ENCODE measurements at places on chromosomes 4 and X.

GRCh38 chr4:52006887-52007286, 13.3 kb downstream of the LRRC66 start:
- no peak for DNase-seq

- DNase-seq: no peak
Measured at GRCh38 chr4:172708184-172708583, 460.4 kb upstream of the GALNT7 start.

- DNase-seq: no peak
Measured at GRCh38 chr4:185500576-185500975, 29.0 kb upstream of the CCDC110 start.

- peak; percentile 84 for DNase-seq
Measured at GRCh38 chr4:83340692-83341343, 6.2 kb upstream of the HPSE start.

DNA sequence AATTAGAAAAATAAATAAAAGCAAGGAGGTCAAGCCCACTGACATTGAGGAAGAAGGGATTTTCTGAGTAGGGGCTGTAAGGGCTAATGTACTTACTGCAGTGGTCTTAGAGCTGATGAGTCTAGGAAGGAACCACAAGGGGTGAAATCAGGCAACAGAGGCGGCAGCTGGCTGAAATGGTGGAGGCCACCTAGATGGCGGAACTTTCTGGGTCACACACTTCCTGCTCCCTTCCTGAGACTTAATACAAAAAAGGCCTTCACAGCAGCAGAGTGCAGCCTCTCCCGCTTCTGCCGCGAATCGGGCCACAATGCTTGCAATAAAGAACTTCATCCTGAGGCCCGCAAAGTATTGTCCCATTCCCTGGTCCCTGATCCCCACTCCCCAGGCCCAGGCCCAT, 15.4 kb downstream of the SNX12 start:
- no peak for DNase-seq

DNA sequence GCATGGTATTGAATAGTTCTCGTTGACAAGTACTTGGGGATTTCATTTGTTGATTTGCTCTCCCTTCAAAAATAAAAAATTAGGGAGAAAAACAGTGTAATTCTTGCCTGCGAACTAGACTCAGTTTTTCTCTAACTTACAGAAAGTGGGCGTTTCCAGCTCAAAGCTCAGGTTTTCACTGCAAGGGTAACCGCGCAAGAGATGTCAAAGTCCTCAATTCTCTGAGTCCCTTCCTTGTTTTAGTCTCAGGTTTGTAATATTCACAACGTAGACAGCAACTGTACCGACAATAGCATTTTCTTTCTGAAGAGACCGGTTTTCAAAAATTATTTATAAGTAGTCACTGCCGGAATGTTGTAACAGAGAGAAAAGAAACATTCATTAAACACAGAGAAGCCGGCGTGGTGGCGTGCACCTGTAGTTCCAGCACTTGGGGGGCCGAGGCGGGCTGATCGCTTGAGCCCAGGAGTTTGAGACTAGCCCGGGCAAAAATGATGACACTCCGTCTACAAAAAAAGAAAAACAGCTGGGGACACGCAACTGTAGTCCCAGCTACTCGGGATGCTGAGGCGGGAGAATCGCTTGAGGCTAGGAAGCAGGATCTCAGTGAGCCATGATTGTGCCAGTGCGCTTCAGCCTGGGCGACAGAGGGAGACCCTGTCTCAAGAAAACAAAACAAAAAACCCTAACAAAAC, 774 bp downstream of the ZCCHC4 start:
- no peak for DNase-seq

- DNase-seq: no peak
Measured at GRCh38 chrX:72046447-72046846, 85.3 kb downstream of the RTL5 start.

- DNase-seq: no peak
Measured at GRCh38 chrX:120274958-120275357, 24.3 kb downstream of the ZBTB33 start.

DNA sequence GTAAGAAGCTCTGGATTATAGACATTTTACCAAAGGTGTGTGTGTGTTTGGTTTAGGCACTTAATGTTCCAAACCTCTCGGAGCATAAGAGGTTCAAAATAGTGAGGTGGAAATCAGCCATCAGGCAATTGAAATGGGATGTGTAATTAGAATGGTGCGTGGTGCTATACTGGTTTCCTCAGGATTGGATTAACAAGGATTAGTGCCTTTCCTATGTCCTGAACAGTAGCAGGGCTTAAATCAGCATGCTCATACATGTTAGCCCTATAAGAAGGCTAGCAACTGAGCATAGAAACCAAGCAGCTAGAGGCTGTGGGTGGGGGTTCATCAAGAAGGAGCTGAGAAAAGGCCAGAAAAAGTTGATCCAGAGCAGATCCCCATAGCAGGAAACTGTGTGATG, 256.8 kb upstream of the CXXC4 start:
- DNase-seq: no peak

- DNase-seq: peak; percentile 55
Measured at GRCh38 chrX:112642349-112642748, 37.4 kb downstream of the LHFPL1 start.

DNA sequence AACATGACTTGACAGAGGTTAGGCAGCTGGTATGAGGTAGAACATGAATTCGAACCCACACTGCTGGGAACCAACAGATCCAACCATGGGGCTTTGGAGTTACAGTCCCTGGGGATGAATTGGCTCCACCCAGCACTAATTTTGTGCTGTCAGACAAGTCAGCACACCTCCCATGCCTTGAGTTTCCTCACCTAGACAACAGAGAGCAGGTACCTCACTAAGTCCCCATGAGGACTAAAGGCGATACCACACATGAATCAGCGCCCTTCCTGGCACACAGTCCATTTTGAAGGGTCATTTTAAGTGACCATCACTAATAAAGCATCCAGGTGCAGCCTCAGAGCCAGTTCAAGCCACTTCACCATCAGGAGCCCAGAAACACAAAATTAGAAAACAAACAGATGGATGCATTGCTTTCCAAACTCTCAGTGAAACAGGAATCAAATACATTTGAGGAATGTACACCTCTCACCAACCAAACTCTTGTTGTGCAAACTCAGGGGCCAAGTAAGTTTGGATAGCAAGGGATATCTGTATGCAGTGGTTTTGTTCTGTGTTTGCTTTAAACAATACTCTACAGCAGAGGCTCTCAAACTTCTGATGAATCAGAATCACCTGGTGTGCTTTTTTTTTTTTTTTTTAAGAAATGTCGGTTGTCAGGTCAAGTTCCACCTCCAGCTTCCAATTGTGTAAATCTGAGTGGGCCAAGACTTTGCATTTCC, 10.1 kb downstream of the IDS start:
- DNase-seq: no peak

- DNase-seq: no peak
Measured at GRCh38 chr4:150952167-150952845, 62.8 kb downstream of the LRBA start.

DNA sequence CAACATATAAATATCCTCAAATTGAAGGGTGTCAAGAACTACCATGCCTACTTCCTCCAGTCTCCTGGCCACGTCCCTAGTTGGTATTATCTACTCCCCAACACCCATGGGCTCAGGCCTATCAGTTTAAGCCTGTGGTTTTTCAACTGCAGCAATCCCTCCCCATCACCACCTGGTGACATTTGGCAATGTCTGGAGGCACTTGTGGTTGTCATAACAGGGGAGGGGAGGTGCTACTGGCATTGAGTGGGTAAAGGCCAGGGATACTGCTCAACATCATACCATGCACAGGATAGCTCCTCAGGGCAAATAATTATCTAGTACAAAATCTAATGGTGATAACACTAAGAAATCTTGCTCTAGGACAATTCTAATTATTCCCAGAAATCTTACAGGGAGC, 95.3 kb downstream of the COMMD8 start:
- peak; percentile 14 for DNase-seq

DNA sequence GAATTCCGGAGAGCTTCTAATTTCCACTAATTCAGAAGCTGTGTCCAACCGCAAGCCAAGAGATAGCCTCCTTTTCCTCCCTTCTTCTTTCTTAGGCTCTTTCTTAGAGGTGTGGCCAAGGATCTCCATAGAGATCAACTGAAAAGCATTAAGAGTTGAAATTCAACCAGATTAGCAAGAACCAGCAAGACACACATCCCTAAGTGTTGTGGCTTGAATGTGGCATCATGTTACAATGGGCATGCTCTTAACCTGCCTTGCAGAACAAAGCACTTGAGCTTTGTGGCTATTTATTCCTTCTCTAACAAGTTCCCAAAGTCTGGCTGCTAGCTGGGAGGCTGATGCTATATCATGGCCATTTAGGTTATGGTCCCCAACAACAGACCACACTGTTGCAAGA, 10.4 kb downstream of the ANOS1 start:
- no peak for DNase-seq

DNA sequence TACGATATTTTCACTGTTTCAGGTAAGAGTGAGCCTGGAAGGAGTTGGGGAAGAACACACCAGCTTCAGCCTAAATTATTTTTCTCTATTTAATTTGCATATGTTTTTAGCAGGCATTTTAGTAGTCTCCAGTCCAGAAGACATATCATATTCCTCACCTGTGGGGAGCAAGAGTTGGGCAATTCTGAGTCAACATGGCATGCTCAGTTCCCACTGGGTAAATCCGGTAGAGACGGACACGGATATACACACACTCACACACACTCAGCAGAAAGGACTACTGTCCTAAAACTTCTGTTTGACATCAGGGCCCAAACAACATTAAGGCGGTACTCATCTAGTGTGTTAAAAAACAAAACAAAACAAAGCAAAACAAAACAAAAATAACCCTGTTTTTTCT, 4.9 kb upstream of the BEX4 start:
- DNase-seq: no peak

- no peak for DNase-seq
Measured at GRCh38 chr4:51836549-51836948, 6.4 kb upstream of the DCUN1D4 start.

DNA sequence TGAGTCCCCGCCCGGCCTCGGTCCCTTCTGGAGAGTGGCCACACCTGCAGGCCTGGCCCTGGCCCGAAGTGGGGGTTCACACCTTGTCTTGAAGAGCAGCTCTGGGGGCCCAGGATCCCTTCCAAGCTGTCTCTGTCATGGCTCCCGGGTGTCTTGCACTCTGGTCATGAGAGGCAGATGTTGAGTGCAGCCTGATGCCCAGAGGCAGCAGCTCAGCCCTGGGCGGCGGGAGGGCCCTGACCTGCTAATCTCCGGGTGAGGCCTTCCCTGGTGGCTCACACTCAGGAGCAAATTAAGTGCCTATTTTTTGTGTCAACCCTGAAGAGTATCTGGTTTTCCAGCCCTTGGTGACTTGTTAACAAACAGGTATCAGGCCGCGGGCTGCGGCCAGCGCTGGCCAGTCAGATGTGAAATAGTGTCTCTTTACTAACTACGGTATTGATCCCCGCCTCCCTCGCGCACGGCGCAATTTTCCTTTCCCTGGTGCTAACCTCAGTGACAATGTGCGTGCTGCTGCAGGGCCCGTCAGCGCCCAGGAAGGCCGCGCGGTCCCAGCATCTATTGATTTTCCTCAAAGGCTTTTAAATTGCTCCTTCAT, 24.2 kb downstream of the NKX1-1 start:
- DNase-seq: no peak

DNA sequence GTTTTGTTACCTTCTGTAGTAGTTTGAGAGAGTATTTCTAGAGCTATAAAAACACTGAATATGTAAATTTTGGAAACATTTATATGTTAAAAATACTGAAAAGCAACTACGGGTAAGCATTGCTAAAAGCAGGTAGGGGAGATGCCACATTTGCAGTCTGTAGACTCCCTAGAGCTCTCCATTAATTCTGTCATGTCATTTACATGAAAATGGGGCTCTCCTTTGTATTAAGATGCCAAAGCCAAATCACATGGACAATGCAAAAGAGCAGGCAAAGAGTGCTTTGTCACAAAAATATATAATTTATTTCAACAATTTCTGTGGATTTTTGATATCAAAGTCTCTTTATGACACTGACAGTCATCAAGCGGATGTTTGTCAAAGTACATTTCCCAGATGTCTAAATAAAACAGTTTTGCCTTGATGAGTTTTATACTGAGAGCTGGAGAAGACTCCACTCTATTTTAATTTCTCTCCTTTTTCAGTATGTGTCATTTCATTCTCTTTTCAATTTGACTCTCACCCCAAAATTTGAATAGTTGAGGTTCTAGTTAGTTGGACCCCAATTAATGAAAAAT, 51.8 kb downstream of the LDB2 start:
- DNase-seq: no peak

- no peak for DNase-seq
Measured at GRCh38 chr4:110418641-110419040, 57.3 kb upstream of the ENPEP start.

DNA sequence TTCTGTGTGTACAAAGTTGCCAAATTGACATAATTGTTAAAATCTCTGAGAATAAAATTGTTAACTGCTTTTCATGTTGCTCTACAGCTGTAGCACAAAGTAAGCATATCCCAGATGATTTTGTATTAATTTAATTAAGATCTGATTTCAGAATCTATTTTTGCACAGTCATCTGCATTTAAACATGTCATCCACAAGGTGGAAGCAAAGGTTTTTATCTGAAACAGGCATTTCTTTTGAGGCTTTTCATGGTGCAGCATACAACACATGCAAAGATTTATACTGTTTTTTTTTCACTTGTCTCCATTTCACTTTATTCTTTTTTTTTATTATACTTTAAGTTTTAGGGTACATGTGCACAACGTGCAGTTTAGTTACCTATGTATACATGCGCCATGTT, 51.2 kb downstream of the GC start:
- DNase-seq: no peak

GRCh38 chr4:26557164-26557563, 26.7 kb upstream of the TBC1D19 start:
- DNase-seq: no peak

DNA sequence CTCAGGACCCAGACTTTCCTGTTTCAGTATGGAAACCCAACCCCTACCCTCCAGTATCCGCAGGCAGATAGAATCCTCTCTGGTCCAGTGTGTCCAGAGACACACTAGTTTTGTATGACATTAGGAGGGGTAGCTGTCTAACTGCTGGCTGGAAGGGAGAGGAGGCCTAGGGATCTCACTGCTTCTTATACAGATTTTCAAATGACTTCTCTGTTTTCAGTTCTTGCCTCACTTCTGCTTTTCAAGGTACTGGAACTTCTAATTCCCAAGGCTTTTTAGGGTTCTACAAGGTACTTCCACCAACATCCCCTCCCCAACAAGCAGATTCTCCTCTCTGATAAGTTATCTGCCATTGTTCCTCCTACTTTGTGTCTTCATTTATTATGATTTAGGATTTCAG, 6.1 kb downstream of the SGCB start:
- no peak for DNase-seq

- no peak for DNase-seq
Measured at GRCh38 chrX:55839485-55839884, 121.9 kb downstream of the RRAGB start.
